AG09309 (cell line): ENCODE measurements at places on chromosomes 4 and X.

- no peak for DNase-seq
Observed at GRCh38 chr4:139314047-139314800, 11.9 kb upstream of the NDUFC1 start.

DNA sequence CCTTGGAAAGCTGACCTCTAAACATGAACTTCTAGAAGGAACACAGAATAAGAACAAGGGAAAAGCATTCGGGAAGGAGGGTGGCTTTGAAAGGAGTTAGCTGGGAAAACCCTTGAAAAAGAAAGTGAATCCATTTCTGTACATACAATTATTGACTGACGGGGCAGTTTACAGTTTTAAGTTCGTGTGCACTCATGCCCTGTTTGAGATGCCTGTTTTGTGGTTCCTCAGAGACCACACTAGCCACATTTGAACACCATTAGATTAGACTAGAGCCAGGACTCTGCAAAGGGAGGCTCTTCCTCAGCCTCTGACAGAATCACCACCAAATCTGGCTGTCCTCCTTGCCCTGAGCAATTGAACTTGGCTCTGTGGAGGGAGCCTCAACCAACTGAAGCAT is 158.3 kb downstream of the PALLD start:
- DNase-seq: no peak

DNA sequence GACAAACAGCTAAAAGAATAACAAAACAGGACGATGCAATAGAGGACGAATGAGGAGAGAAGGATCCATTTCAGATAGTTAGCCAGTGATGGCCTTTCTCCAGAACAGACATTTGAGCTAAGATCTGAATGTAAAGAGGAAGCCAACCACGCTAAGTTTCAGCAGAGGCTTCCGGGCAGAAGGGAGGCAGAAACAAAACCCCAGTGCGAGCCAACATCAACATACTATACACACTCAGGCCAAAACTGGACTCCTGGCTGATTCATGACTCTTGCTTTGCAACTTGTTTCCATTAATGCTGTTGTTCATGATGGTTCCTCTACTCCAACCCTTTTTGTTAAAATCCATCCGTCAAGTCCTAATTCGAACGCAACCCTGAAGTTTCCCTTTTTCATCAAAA is 730.3 kb downstream of the TRIML1 start:
- DNase-seq: no peak

- DNase-seq: no peak
Observed at GRCh38 chrX:47232803-47233332, at the start of gene USP11. Gene USP11 (plus strand): TSS chrX:47233009. CDS start chrX:47233044, 35 bp downstream.

GRCh38 chr4:174555789-174556630 is 33.7 kb upstream of the HPGD start:
- no peak for DNase-seq
